Right lung (tissue), 10 donors: ENCODE measurements at places on chromosomes 7 and 10. TPM values are rescaled to one million over a fixed set of nuclear protein-coding genes. Genes with fewer than 3 reads are reported as not detected.

Gene OR9A2
- polyA plus RNA-seq, result not detected

DNA sequence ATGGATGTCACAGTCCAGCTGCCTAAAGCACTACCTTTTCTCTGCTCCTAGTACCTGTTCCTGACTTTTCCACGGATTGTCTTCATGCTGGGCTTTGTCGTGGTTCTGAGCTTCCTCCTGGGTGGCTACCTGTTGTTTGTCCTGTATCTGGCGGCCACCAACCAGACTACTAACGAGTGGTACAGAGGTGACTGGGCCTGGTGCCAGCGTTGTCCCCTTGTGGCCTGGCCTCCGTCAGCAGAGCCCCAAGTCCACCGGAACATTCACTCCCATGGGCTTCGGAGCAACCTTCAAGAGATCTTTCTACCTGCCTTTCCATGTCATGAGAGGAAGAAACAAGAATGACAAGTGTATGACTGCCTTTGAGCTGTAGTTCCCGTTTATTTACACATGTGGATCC, 1.3 kb upstream of the INTS15 start:
- no peak for DNase-seq

DNA sequence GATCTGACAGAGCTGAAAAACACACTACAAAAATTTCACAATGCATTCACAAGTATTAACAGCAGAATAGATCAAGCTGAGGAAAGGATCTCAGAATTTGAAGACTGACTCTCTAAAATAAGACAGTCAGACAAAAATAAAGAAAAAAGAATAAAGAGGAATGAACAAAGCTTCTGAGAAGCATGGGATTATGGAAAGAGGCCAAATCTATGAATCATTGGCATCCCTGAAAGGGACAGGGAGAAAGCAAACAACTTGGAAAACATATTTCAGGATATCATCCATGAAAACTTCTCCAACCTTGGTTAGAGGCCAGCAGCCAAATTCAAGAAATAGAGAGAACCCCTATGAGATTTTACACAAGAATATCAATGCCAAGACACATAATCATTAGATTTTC, 804.8 kb upstream of the IGFBP3 start:
- no peak for DNase-seq

DNA sequence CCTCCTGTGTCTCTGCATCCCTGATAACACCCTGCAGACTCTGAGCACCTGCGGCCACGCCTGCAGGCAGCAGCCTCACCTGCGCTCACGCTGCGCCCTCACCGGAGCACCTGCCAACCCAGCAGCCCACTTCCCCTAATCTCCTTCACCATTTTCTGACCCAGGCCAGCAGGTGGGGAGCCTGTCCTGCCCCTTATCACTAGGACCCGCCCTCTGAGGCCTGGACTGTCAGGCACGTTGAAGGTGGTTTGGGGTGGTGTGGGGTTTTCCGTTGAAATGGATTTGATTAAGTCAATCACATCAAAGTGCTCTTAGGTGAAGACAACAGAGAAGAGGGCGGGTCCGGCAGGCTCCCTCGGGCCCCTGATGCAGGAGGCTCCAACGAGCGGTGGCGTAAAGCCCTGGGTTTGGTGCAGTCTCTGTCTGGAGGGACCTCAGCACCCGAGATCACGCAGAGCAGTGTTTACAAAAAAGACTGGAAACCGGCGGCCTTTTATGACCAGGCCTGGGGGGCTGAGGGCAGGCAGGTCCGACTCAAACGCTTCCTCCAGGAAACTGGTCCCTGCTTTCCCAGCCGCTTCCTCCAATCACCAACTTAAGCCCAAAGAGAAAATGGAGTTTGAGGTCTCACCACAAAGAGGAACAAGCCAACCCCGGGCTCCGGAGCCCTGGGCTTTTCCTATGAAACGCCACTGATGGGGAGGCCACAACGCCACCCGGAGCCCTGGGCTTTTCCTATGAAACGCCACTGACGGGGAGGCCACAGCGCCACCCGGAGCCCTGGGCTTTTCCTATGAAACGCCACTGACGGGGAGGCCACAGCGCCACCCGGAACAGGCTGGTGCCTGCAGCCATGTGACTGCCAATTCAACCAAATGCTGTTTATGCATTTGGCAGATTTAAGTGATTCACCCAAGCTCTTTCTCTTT, 45.5 kb downstream of the DPYSL4 start:
- no peak for DNase-seq

Gene PIP
- polyA plus RNA-seq, result not detected

Gene GLI3
- polyA plus RNA-seq, result 26.5 TPM

- DNase-seq, result no peak
Observed at GRCh38 chr10:59276133-59276532, 86.2 kb downstream of the FAM13C start.

- DNase-seq, result no peak
Observed at GRCh38 chr10:24790599-24790998, 66.9 kb upstream of the ARHGAP21 start.

- DNase-seq, result no peak
Observed at GRCh38 chr7:97107192-97107800, 10.2 kb upstream of the SDHAF3 start.

Gene CACNB2
- polyA plus RNA-seq, result 9.5 TPM

GRCh38 chr7:64655811-64656210, 10.1 kb upstream of the ZNF107 start:
- DNase-seq, result no peak

Gene IKZF5
- 24.2 TPM for polyA plus RNA-seq

GRCh38 chr7:13933091-13933490, 56.4 kb downstream of the ETV1 start:
- no peak for DNase-seq

Gene MSMB
- polyA plus RNA-seq, result not detected

GRCh38 chr10:101932183-101932582, 88.6 kb upstream of the KCNIP2 start:
- no peak for DNase-seq

Gene ANKRD1
- polyA plus RNA-seq, result not detected

- peak; percentile 7 for DNase-seq
Observed at GRCh38 chr7:146146831-146147486, 30.4 kb downstream of the CNTNAP2 start.

DNA sequence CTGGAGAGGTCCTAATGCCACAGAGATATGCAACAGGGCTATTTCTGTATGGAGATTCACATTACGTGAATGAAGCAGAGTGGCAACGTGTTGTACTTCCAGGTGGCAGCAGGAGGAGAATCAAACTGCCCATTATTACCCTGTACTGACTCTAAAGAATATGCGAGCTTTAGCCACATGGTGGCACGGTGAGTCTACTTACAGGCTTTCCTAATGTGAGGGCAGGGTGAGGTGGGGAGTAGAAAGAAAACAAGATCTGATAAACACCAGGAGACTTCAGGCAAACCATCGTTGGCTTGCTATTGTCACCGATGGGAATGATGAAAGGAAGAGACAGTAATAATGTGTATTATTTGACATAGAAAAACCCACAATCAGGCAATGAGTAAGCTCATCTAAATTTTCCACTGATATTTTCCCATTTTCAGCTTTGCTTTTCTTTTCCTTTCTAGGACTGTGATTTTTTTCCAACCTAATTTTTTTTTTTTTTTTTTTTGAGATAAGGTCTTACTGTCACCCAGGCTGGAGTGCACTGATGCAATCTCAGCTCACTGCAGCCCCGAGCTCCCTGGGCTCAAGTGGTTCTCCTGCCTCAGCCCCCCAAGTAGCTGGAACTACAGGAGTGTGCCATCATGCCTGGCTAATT, 164.3 kb downstream of the BTAF1 start:
- DNase-seq, result peak; percentile 47

Gene MTG1
- 57.4 TPM for polyA plus RNA-seq

DNA sequence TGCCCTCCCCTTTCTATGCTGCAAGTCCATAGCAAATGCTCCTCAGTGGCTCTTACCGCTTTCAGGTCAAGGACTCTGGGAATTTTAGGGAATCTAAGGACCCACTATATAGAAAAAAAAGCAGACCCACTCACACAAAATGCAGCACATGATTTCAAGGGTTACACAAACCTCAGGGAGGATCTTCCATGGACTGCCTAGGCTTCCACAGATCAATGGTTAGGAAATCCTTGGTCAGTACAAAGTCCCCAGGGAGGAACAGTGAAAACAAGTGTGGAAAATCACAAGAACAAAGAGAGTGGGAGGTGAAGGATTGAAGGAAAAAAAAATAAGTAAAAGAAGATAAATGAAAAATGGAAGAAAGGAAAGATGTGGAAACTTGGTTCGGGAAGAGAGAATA, 188.4 kb downstream of the AHR start:
- DNase-seq, result no peak

DNA sequence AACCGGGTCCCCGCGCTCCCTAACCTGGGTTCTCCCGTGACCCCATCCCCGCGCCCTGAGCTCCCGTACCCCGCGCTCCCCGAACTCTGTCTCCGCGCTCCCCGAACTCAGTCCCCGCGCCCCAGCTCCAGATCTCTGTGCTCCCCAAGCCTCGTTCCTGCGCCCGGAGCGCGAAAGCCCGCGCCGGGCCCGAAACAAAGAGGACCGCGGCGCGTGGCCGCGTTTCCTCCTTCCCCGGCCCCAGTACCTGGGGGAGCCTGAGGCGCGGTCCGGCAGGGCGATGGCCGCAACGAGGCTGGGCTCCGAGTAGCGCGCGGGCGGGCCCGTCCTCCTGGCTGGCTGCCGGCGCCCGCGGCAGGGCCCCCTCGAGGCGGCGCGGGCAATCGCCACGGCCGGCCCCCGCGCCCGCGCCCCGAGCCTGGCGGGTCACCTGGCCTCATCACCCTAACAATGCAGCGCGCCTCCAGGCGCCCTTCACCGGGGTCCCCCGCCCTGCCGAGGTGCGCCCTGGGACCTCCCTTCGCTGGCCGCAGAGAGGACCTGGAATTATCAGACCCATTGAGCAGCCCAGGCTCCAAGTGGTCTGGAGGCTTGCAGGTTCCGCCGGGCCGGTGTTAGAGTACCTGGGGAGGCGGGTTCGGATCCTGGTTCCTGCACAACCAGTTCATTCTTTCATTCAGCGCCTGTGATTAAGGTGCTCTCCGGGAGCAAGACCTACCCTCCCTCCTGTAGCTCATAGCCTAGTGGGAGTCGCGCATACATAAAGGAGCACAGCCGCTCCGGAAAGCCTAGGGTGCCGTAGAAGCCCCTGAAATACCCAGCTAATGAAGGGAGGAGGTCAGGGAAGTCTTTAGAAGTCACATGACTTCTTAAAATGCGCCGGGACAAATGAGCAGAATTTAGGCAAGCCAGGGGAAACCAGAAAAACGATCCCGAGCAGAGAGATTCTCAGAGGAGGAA, at the start of gene TNS3:
Gene TNS3 (minus strand): TSS at position 308 of the 960 bp plus-strand sequence. CDS start 142,475 bp downstream, outside the sequence.
- DNase-seq, result no peak

- DNase-seq, result peak; percentile 23
Observed at GRCh38 chr10:114258274-114258840, 19.3 kb downstream of the VWA2 start.

Gene HTR7
- 0.20 TPM for polyA plus RNA-seq

Gene OR2F2
- not detected for polyA plus RNA-seq

DNA sequence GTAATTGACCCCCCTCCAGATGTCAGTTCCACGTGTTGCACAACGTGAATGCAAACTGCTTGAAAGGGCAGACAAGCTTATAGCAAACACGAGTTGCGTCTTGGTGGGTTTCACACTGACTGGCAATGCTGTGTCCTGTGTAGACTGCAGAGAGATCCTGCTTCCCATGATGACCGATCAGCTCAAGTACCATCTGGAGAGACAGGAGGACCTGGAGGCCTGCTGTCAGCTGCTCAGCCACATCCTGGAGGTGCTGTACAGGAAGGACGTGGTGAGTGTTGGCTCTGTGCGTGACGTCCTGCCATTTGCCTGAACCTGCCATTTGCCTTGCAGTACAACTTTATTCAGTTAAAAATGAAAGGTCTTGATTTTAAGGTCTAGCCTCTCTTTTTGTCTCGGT, 71.1 kb downstream of the INSYN2A start:
- DNase-seq, result no peak

Gene ZNF117
- polyA plus RNA-seq, result 77.0 TPM

GRCh38 chr7:91247500-91247899, 16.7 kb upstream of the FZD1 start:
- no peak for DNase-seq

DNA sequence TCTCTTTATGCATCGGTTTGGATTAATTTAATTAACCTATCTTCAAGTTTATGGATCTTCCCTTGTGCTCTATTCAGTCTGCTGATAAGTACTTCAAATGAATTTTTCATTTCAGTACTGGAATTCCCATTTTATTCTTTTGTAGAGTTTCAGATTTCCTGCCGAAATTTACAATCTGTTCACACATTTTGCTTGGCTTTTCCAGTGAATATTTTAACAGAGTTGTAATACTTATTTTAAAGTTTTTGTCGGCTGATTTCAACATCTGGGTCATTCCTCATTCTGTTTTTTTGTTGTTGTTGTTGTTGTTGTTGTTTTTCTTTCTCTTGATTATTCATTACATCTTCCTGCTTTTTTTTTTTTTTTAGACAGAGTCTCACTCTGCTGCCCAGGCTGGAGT, 89.9 kb upstream of the KCNMA1 start:
- no peak for DNase-seq

DNA sequence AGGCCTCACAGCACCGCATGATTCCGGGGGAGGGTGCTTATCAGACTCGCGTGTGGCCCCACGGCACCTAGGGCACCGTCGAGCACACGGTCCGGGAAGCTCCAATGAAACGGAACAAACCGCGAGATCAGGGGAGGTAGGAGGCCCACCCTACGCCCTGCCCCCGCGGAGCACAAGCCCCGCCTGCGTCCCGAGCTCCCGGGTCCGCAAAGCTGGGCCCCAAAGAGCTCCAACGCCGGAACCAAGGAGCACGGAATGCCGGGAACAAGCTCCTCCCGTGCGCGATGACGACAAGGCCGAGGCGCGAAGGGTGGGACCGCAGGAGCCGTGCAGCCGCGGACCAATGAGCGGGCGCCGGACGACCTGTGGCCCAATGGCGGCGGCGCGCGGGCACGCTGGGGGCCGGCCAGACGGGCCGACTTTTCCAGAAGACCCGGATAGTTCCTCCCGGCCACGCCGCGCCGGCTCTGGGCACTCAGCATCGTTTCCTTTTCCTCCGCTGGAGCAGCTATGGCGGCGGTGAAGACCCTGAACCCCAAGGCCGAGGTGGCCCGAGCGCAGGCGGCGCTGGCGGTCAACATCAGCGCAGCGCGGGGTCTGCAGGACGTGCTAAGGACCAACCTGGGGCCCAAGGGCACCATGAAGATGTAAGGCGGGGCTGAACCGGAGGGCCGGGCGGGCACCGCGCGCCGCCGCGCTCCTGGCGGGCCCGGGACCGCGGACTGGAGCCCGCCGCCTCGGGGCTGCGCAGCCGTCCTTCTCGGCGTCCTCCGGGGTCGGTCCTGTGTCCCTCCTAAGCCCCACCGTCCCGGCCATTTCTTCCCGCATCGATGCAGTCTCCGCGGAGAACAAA, at the start of the genes CCT6A and PSPH:
Gene CCT6A (plus strand): TSS at position 427 of the 853 bp plus-strand sequence. CDS start 84 bp downstream, at position 511.
Gene PSPH (minus strand): TSS at position 106 of the 853 bp plus-strand sequence. CDS start 30,232 bp downstream, outside the sequence.
- DNase-seq, result peak; percentile 98

DNA sequence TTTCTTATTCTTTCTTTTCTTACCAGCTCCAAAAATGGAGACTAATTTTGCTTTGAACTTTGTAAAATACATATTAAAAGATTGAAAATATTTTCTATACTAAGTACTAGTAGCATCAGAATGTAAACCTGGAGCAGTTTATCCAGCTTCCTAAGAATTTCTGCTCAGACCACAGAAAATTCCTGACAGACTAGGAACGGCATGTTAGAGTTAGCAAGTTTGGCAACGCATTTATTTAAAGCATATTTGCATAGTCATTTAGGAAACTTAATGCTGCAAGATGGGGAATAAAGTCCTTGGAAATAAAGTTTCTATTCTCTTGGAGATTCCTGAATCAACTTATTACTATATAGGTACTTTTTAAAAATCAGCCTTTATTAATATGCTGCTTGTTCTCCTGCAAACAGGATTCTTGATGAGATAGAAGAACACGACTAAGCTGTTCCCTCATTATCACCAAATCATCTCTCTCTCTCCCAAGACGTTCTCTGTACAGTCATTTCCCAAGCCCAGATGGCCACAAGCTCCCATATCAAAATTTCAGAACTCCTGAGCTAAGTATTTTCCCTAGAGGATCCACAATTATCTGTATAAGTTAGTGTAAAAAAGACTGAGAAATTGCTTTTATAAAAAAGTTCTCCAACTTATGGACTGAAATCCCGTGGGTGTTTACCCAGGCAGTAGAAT, 305.8 kb upstream of the NEBL start:
- no peak for DNase-seq
